MCF 10A (cell line): ENCODE measurements at places on chromosomes 16 and 17. TPM values are rescaled to one million over a fixed set of nuclear protein-coding genes. Genes with fewer than 3 reads are reported as not detected.

The KRTAP3-1 gene
- total RNA-seq = not detected in 2 replicates

The HELZ gene
- 56.7 and 71.7 TPM in 2 replicates for total RNA-seq

The C16orf92 gene
- total RNA-seq = not detected in 2 replicates

The C16orf96 gene
- total RNA-seq = not detected in 2 replicates

The CD79B gene
- total RNA-seq = not detected in 2 replicates

The SF3B3 gene
- total RNA-seq = 309 and 318 TPM in 2 replicates

The RPL13 gene
- 3,133 and 3,148 TPM in 2 replicates for total RNA-seq

The TMIGD1 gene
- total RNA-seq = not detected in 2 replicates

The KRTAP17-1 gene
- not detected in 2 replicates for total RNA-seq

The FDXR gene
- 25.0 and 29.7 TPM in 2 replicates for total RNA-seq

The ANKS3 gene
- total RNA-seq = 29.9 and 35.0 TPM in 2 replicates
